ENCODE measurements at places on chromosomes 13 and 19.

DNA sequence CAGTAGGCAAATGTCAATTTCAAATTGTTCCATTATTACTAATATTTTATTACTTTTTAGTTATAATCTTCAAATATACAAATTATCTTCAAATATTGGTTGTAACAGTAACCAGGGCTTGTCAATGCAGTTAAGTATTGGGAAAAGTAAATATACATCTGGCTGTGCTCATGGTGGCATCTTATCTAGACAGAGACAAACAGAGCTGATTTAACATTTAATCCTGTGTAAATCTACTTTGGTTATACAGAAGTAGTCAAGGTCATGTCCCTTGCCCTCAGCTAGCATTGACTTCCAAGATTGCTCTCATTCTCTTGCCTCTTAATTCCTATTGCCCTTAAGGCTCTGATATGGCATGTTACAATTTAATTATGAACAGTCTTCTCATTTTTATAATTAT lies 98.4 kb upstream of the KLHL1 start:
- DNase-seq = no peak

DNA sequence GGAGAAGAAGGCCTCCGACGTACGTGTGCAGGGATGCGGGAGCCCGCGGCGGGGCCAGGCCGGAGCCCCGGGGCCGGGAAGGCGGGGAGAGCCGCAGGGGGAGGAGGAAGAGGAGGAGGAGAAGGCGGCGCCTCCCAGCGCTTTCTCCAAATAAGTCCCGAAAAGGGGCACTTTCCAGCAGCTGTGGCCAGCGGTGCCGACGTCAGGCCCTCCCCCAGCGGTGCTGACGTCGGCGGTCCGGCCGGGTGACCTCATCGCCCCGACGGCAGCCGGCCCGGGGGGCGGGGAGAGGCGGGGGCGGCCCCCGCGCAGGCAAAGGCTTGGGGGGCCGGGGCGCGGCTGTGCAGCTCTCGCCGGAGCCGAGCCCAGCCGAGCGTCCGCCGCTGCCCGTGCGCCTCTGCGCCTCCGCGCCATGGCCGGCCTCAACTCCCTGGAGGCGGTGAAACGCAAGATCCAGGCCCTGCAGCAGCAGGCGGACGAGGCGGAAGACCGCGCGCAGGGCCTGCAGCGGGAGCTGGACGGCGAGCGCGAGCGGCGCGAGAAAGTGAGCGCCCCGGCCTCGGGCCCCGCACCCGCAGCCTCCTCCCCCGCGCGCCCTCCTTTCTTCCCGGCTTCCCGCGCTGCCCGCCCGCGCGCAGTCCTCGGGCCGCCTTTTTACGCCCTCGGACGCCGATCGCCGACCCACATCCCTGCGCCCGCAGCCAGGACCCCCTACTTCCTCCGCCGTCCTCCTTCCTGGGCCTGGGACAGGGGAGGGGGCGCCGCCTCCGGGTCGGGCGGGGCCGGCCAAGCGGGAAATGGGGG lies at the start of gene TPM4:
TSS of gene TPM4 (plus strand) at position 342 of the 804 bp plus-strand sequence. CDS start at position 413, 71 bp downstream.
- DNase-seq = peak; percentile 58

- no peak for DNase-seq
Measured at GRCh38 chr19:16569609-16570320, 2.5 kb downstream of the SLC35E1 start.

GRCh38 chr13:98752467-98753290 lies at the start of gene SLC15A1:
Gene SLC15A1 (minus strand): TSS chr13:98752672. CDS start chr13:98752598, 74 bp downstream.
- no peak for DNase-seq

All from C1 segment of cervical spinal cord (tissue), 14 donors.